ENCODE measurements at places on chromosomes 2 and 18.
A peak's percentile ranks its signal among the peaks of the same experiment; 100 is the strongest.

DNA sequence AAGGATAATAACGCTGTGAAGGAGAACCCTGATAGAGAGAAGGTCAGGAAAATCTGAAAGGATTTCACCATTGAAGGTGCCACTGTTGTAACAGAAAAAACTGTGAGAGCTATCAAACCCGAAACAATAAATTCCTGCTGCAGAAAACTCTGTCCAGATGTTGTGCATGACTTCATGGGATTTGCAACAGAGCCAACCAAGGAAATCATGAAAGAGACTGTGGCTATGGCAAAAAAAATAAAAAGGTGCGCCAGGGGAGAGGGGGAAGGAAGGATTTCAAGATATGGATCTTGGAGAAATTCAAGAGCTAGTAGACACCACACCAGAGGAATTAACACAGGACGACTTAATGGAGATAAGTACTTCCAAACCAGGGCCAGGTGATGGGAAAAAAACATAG, 88.0 kb downstream of the LDLRAD4 start:
- DNase-seq: no peak

GRCh38 chr2:20138696-20139095, 86.2 kb downstream of the SDC1 start:
- no peak for DNase-seq

DNA sequence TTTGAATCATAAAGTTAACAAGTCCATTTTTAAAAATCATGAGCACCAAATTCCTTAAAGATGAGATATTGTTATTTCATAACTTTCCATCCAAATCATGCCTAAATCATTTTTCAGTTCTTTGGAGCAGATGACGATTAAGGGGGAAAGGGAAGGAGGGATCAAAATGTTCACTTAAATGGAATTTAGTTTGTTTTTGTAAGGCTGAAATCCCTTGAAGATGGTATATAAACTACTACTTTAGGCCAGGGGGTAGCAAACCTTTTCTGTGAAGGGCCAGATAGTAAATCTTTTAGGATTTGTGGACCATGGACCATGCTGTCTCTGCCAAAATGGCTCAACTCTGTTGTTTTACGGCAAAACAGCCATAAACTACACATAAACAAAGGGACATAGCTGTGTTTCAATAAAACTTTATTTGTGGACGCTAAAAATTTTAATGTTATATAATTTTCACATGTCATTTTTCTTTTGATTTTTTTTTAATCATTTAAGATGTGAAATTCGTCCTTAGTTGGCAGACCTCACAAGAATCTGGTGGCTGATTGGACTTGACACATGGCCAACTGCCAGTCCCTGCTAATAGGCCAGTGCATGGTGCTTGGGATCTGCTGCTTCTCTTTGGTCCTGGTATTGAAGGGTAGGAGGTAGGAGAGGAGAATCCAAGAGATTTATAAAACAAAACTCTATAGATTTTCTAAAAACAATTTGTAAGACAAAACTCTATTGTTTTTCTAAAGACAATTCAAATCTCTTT, 52.0 kb upstream of the RTN4 start:
- no peak for DNase-seq

DNA sequence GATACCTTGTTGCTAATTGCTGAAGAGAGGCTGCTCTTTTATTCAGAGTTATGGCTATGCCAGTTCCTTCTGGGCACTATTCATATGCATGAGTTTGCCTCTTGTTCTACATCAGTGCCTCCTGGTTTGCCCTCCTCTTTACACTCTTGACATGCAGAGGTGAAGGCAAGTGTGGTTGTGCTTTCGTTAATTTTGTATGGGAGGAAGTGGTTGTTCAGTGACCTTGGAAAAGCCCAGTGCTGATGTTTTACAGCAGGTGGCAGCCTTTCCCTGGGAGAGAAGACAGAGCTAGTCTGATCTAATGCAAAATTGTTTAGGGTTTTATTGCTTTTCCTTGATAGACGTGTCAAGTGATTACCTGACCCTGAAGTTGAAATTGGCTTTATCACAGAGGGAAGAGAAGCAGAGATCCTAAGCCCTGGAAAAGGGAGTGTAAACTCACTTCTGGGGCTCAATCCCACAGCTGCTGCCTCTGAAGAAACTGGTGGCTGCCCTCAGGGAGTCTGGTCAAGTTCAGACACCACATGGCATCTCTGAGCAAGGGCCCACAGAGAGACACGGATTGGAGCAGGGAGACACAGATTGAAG, 30.5 kb upstream of the VPS54 start:
- DNase-seq: peak; percentile 21

DNA sequence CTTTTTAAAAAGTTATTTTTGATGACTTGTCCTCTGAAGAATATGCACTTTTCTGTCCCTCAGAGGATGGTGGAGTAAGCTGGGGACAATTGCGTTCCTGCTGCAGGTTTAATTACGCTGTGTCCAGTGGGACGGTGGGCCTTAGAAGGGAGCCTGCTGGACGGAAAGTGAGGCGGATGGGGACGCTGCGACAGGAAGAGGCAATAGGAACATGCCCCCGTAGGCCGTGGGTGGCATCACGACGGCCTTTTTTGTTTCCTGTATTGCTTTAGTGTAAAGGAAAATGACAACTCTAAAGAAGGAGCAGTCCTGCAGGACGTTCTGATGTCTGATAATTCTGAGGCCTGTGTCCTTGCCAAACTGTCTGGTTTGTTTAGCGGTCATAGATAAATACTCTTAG, 121.6 kb downstream of the NFATC1 start:
- no peak for DNase-seq

- no peak for DNase-seq
Measured at GRCh38 chr2:134352844-134353243, 99.0 kb downstream of the MGAT5 start.

DNA sequence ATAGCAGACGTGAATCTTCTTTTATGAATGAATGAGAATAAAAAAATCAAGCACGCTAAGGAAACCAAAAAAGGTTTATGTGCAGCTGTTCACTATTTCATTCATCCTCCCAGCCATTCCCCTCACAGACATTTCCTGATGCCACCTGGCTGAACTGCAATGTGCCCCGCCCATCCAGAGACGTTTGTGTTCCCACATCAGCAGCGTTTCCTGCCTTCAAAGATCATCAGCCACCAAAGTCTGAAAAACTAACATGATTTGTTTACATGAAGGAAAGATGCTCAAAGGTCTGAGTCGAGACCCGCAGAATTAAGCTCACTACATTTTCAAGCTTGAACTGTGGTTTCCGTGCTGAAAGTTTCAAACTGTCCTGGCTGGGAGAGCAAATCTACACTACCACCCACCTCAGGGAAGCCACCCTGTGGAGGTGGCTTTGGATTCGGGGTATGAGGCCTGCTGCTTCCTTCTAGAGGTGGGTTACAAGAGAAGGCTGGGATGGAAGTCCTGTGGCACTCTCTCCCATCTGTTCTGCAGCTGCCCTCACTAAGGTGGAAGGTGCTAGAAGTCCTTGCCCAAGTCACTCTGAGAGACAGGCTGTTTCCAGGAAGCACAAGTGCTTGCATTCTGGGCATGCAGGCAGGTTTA, 201.3 kb upstream of the OSR1 start:
- DNase-seq: no peak

DNA sequence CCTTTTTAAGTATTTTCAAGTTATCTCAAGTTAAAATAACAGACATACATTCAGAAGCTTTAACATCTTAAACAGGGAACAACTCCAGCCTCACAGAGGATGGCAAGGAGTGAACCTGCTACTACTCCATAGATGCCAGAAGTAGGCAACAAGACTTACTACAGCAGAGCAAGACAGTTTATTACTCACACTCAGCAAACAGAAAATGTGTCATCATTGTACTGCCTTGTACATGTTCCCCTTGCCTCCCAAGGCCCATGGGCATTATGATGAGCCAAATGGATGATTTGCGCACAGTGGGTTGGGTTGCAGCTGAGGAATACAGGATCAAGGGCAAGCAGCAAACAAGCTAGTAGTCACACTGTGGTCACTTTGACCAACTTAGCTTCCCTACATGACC, 80.6 kb upstream of the VRK2 start:
- DNase-seq: no peak

DNA sequence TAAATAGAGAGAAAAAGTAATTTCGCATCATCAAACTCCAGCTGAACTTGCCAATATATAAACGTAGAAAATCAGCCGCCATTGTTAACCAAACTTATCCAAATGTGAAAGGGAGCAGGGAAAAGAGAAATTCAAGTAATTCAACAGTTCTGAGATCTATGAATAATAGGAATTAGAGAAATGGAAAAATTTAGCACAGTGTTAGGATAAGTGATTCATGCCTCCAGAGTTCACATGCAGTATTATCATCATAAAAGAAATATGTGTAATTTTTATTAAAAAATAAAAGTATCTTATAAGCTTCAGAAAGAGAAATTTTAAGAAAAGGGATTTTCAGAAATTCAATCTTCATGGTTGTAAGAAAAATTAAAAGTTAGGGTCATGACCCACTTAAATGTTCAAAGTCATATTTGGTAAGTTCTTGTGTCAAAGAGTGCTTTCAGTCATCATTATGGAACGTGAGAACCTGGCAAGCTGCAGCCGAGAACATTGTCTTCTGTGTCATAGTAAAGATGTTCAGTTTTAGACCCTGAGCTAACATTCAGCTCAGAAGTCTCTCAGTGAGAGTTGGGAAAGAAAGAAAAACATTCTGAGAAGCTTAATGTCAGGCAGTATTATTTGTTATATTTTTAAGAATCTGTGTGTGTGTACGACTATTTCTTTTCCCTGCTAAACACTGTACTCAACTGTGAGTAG, 414.3 kb upstream of the RGPD4 start:
- DNase-seq: no peak

- peak; percentile 11 for DNase-seq
Measured at GRCh38 chr2:61538920-61539520, 864 bp upstream of the XPO1 start.

DNA sequence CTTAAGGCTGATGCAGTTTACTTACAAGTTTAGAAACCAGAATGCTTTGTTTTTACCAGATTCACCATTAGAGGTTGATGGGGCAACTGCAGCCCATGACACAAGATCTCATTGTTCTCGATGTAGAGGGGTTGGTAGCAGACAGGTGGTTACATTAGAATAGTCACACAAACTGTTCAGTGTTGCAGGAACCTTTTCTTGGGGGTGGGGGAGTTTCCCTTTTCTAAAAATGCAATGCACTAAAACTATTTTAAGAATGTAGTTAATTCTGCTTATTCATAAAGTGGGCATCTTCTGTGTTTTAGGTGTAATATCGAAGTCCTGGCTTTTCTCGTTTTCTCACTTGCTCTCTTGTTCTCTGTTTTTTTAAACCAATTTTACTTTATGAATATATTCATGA, 99.4 kb upstream of the IL1R2 start:
- no peak for DNase-seq

DNA sequence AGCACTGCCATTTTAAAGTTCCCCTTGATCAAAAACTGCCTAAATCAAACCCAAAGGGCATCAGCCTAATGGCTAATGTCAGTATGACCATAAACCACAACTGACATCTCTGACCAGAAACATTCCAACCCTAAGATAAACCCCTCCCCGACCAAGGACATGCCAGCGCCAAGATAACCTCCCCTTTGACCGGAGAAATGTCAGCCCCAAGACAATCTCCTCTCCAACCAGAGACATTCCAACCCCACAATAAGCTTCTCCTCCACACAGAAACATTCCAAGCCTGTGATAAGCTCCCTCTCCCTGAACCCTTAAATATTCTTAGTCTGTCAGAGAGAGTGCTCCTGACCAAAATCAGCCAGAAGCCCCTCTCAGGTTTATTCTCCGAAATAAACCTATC, 188.3 kb upstream of the MSH6 start:
- no peak for DNase-seq

DNA sequence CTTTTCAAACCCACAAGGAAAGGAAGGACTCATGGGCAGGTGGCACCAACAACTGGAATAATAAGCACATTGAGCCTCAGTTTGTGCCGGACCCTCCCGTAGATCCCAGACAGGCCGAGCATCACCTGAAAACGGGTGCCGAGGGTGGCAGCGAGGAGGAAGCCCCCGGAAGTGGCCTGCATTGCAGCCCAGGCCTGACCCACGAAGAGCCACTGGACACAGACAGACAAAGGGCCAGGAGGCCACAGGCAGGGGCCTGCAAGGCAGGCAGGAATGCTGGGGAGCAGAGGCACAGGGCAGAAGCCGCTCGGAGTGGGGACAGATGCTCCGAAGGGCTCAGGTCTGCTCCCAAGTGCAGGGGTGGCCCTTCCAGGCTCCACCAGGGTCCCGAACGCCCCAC, 31.7 kb downstream of the MTERF4 start:
- no peak for DNase-seq

- DNase-seq: no peak
Measured at GRCh38 chr18:21979171-21979560, 190.2 kb upstream of the GATA6 start.

DNA sequence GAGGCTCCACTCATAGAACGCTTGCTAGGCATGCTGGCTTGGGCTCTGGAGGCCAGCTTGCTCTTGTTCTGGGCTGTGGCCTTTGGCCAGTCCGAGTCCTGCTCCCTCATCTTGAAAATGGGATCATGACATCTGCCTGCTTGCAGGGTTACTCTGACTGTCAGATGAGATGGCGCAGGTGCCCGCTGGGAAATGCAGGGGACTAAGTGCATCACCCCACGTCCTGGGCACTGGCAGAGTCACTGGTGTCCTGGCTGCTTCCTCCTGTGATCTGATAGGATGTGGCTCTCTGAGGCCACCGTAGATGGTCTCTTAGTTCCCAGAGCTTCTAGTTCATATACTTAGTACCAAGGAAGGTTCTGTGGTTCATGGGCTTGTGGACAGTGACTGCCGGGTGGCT, 18.5 kb downstream of the LDLRAD4 start:
- no peak for DNase-seq

DNA sequence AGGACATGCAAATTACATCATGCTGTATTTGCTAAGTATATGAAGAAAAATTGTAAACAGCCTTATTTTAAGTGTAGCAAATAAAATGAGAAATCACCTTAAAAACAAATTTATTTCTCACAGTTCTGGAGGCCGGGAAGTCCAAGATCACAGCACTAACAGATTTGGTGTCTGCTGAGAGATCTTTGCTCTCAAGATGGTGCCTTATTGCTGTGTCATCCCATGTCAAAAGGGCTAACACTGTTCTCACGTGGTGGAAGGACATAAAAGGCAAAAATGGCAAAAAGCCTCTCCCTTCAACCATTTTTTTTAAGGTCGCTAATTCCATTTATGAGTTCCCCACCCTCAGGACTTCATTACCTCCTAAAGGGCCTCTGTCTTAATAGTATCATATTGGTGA, 12.1 kb downstream of the XRCC5 start:
- DNase-seq: no peak

DNA sequence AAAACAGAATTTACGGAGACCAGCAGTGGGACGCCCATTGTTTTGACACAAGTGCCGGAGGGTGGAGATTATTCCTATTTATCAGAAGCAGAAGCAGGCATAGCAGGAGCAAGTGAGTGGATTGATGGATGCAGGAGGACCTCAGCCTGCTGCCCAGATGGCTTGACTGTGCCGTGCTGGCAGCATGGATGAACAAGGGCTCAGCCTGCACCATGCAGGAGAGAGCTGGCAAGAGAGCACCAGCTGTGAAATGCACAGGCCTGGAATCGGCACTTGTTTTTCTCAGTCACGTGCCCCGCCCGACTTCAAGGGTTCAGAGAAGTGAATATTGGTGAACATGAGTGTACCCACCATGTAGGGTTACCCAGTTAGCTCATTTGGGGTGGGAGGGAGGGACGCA, 4.0 kb downstream of the IL1R2 start:
- DNase-seq: no peak

Data from heart right ventricle (tissue), 16 donors.